NCI-H1417 (cell line): ENCODE measurements at places on chromosomes 2 and 18.
A peak's percentile ranks its signal among the peaks of the same experiment; 100 is the strongest.

GRCh38 chr2:188248513-188248912 lies 43.2 kb upstream of the GULP1 start:
- DNase-seq = no peak

GRCh38 chr2:69660637-69661036 lies 17.1 kb upstream of the AAK1 start:
- no peak for DNase-seq

DNA sequence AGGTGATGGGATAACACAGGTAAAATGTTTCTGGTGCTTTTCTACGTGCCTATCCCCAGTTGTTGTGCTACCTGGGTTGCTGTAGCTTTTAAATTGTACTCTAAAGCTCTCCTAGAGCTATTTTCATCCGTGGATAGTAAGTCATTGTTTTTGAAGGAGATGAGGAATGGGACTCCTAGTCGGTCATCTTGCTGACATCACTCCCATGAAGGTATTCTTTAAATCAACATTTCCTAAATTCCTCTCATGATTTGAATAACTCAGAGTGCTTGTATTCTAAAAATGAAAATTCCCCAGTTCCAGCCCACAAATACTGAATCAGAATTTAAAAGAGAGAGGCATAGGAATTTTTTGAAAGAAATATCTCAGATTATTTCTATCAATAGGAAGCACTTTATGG lies 44.3 kb downstream of the CCDC148 start:
- DNase-seq = no peak

DNA sequence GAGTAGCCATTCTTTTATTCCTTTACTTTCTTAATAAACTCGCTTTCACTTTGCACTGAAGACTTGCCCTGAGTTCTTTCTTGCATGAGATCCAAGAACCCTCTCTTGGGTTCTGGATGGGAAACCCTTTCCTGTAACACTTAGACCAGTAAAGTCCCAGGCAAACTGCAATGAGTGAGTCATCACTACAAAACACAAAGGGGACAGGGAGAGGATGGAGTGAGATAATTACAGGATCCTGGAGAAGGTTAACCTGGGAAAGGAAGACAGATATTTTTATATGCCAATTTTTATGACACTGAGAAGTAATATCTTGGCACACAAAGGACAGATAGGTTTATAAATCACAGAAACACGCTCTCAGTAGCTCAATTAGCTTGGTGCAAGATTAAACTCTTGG lies 48.7 kb downstream of the EHD3 start:
- no peak for DNase-seq

- DNase-seq = no peak
These were observed 7.9 kb upstream of the COLEC11 start for GRCh38 chr2:3587021-3587420.

DNA sequence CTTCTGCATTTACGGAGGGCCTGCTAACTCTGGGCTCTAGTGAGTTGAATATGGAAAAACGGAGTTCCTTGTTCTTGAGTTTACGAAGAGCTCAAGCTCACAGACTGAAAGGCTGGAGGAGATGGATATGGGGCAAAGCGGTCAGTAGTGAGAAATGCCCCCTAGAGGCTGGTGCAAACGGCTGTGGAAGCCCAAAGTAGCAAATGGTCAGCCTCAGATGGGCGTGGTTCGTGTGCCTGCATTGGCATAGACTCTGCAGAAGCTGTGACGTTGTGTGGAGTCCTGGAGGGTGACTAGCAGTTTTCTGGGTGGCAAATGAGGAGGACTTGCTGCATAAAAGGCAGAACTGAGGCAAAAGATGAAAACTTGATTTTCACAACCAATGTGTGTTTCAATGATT lies 93.6 kb upstream of the TWIST2 start:
- no peak for DNase-seq

DNA sequence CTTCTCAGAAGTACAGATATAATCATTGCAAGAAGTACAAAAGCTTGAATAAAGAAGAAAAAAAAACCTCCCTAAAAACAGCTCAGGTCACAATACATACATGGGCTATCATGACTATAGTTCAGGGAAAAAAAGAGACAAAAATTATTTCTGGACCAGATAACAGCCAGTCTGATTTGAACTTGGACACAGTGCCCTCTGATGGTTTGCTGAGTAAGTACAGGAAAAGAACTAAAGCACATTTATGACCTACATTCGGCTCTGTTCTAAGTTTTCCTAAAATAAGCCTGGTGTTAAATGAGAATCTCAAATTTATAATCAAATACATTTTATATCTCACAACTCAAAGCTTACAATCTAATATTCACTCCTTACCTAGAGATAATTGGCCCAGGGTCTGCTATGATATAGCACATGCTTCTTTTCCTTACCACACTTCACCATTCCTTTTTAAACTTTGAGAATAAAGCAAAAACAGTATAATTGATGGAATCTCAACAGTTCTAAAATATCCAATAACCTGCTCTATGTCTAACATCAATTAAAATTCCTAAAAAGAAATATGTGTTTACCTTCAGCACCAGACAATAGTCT lies 81.1 kb downstream of the RAPH1 start:
- peak; percentile 18 for DNase-seq

GRCh38 chr2:113198790-113199612 lies 25.2 kb downstream of the PSD4 start:
- peak; percentile 89 for DNase-seq

- DNase-seq = no peak
These were observed 217.4 kb downstream of the DPP10 start for GRCh38 chr2:114659880-114660279.

GRCh38 chr18:23623040-23623439 lies 36.7 kb upstream of the NPC1 start:
- no peak for DNase-seq

DNA sequence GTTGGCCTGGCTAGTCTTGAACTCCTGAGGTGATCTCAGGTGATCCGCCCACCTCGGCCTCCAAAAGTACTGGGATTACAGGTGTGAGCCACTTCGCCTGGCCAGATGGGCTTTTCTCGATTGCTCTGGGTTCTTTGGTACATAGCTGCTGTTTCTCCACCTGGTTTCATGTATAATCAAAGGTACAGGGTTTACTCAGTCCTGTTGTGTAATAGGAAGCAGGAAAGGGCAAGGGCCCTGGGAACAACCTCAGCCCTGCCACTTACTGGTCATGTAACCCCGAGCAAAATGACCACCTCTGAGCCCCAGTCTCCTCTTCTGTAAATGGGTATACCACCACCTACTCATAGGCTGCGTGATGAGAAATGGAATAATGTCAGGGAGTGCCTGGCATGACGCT lies 34.0 kb downstream of the RMC1 start:
- DNase-seq = no peak

DNA sequence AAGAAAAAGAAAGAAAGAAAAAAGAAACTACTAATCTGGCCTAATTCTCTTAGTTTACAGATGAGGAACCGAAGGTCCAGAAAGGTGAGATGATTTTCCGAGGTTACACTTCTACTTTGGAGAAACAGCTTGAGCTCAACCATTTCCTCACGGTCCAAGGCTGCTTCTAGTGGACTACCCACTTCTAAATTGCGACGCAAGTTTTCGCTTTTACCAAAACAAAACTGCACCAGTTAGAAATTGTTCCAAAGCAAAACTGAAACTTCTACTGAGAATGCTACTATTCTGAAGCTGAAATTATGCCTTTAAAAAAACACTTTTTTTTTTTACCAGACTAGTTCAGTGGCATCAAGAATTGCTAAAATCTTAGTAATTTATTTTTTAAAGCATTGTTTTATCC lies 101.6 kb downstream of the INO80D start:
- DNase-seq = no peak

DNA sequence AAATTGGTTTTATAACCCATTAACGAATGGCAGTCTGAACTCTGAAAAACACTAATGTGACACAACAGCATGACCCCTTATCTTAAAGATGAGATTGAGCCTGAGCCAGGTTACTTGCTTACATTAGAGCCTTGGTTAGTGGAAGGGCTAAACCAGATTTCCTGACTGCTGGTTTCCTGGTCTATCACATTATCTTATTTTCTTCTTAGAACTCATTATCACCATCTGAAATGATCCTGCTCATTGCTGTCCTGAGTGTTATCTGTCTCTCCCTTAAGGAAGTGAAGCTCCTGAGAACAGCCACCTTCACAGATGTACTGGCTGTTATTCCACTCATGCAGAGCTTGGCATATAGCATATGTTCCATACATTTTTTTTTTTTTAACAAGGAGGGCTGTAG lies 9.0 kb upstream of the NRP2 start:
- DNase-seq = no peak

DNA sequence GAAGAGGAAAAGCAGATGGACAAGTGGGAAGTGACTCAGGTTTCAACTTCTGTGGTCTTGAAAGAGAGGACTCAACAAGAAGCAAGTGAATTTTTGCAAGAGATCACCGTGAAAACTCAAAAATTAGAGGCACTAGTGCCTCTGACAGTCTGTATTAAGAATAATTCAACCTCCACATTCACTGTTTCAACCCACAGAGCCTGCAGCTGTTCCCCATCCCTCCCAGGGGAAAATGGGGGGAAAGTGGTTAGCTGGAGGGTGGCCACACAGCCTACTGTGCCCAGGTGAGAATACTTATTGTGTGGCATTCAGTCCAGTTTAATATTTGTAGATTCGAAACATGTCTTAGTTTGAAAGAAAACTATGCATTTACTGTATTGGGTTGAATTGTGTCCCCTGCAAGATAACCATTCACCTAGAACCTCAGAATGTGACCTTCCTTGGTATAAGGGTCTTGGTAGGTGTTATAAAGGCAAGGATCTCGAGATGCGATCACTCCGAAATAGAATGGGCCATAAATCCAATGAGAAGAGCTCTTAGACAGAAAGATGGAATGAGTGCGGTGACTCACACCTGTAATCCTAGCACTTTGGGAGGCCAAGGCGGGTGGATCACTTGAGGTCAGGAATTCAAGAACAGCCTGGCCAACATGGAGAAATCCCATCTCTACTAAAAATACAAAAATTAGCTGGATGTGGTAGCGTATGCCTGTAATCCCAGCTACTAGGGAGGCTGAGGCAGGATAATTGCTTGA lies 94.3 kb downstream of the IRS1 start:
- DNase-seq = no peak

GRCh38 chr18:79445696-79446561 lies 50.2 kb downstream of the NFATC1 start:
- DNase-seq = peak; percentile 49

DNA sequence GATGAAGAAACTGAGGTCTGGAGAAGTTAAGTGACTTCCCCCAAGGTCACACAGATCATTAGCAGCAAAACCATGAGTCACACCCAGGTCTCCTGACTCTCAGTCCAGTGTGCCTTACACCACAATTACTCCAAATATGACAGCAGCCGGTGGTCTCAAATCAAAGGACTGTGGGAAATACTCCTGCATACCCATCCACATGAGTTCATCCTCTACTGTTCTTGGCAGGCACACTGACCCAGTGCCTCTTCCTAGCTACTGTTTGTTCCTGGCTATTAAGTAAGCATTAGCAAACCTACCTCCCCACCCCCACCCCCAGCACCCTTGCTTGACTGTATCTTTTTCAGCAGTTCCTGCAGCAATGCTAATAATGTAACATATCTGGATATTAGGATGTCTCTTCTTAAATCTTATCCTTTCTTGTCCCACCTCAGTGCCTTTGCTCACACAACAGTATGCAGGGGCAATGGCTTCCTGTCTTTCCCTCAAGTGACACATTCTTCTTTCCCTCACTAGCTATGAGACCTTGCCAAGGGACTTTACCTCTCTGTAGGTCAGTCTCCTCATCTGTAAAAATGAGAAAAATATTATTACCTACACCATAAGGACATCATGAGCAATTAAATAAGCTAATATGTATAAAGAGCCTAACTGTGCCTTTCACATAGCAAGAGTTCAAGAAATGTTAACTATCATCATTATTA lies 46.2 kb downstream of the FAM98A start:
- no peak for DNase-seq

- no peak for DNase-seq
These were observed 945.8 kb downstream of the CBLN2 start for GRCh38 chr18:71598374-71598773.

GRCh38 chr2:174561283-174561971 lies 36.2 kb downstream of the WIPF1 start:
- DNase-seq = no peak

- DNase-seq = no peak
These were observed 65.7 kb upstream of the DAPL1 start for GRCh38 chr2:158729451-158729850.

DNA sequence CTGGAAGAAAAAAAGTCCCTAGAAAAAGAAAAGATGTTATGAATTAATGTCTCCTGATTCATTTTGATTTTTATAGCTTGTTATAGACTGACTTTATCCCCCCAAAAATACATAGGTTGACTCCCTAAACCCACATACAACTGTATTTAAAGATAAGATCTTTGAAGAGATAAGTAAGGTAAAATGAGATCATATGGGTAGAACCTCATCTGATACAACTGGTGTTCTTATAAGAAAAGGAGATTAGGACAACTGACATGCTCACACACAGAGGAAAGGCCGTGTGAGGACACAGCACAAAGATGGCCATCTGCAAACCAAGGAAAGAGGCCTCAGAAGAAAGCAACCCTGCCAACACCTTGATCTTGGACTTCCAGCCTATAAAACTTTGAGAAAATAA lies 117.5 kb downstream of the CD226 start:
- DNase-seq = no peak

DNA sequence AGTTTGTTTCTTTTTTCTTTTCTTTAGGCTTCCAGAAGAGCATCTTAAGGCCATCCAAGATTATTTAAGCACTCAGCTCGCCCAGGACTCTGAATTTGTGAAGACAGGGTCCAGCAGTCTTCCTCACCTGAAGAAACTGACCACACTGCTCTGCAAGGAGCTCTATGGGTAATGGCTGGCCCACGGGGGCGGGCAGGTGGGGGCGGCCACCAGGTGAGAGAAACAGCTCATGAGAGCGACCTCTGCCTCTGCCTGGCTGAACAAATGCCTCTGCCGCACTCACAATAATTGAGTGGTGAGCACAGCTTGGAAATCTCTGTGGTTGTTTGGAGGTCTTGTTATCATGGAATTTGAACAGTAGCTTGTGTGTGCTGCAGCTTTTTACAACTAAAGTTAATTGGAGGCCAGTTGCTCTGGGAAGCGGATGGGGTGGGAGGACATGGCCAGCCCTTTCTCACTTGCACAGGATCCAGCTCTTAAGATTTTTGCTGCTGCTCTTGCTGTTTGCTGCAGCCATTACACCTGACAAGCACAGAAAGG lies 70.4 kb downstream of the INPP5D start:
- no peak for DNase-seq

DNA sequence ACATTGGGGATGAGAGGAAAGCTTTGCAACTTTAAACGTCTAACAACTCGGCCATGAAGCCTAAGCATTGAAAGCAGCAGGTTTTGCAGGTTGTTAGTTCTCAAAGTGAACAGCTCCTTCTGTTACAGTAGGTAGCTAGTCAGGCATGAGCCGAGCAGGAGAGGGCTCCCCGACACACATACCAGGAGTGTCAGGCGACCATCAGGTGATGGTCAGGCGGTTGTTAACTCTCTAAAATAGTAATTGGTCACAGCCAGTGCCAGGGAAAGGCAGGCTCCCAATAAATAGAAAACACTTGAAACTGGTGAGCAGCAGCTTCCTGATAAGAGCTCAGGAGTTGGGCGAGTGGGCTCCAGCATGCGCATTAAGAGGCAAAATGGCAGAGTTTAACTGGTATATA lies 53.5 kb upstream of the DAPL1 start:
- no peak for DNase-seq

GRCh38 chr2:205270689-205271088 lies 411.6 kb upstream of the NRP2 start:
- DNase-seq = no peak

- DNase-seq = peak; percentile 59
These were observed 316.1 kb upstream of the MYT1L start for GRCh38 chr2:2647141-2647541.
